ENCODE measurements at places on chromosomes 6 and 20.

DNA sequence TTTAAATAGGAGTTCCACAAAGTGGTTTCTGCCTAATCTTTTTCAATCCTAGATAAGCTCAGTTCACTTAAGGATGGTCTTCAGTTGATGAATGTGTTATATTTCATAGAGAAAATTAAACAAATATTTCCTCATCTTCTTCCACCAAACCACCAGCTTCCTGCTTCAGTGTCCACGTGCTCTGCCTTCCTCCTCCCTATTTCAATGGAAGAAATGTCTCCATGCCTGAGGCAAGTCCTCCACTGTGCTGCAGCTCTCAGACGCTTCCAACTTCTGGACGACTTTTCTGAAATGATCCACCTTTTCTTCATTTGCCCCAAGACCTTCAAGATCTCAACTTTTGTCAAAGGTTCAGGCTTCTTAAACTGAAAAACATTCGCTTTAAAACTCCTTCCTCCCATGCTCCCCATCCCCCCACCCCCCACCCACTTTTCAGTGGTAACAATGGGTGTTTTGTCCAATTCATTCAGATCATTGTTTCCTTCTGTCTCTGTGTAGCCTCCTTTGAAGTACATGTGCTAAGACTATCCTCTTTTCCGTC, 25.3 kb upstream of the FABP7 start:
- H3K4me3 ChIP-seq = no peak overlapping the region
- H3K27ac ChIP-seq = no peak overlapping the region
- peaks cover 9% of the 10 kb centered on the region for H3K4me1 ChIP-seq
- no peaks in the 10 kb centered on the region for H3K36me3 ChIP-seq
- H3K27me3 ChIP-seq = no peaks in the 10 kb centered on the region
- DNase-seq = no peak

- H3K4me3 ChIP-seq = no peak overlapping the region
- H3K36me3 ChIP-seq = peaks cover 33% of the 10 kb centered on the region
- no peak for DNase-seq
- no peak overlapping the region for H3K27ac ChIP-seq
- H3K4me1 ChIP-seq = peaks cover 20% of the 10 kb centered on the region
These were observed 7.4 kb downstream of the C6orf120 start for GRCh38 chr6:169709293-169709692.

GRCh38 chr6:94278146-94278545, 858.8 kb upstream of the EPHA7 start:
- no peak for DNase-seq
- no peaks in the 10 kb centered on the region for H3K4me1 ChIP-seq
- no peaks in the 10 kb centered on the region for H3K36me3 ChIP-seq
- H3K27me3 ChIP-seq = no peaks in the 10 kb centered on the region
- H3K4me3 ChIP-seq = no peak overlapping the region
- H3K27ac ChIP-seq = no peak overlapping the region

- peak overlapping the region; percentile 85 for H3K27ac ChIP-seq
- H3K27me3 ChIP-seq = no peaks in the 10 kb centered on the region
- peaks cover 81% of the 10 kb centered on the region for H3K4me1 ChIP-seq
- H3K4me3 ChIP-seq = peak overlapping the region; percentile 39
- H3K36me3 ChIP-seq = no peaks in the 10 kb centered on the region
These were observed 3.0 kb downstream of the YWHAB start for GRCh38 chr20:44888226-44889103.

- no peaks in the 10 kb centered on the region for H3K4me1 ChIP-seq
- H3K27ac ChIP-seq = no peak overlapping the region
- H3K4me3 ChIP-seq = no peak overlapping the region
- no peaks in the 10 kb centered on the region for H3K36me3 ChIP-seq
- no peaks in the 10 kb centered on the region for H3K27me3 ChIP-seq
These were observed 203.0 kb downstream of the EPM2A start for GRCh38 chr6:145532361-145532760.

GRCh38 chr6:110352563-110353262, 5.4 kb downstream of the METTL24 start:
- H3K27me3 ChIP-seq = peaks cover 6% of the 10 kb centered on the region
- H3K4me1 ChIP-seq = no peaks in the 10 kb centered on the region
- H3K36me3 ChIP-seq = no peaks in the 10 kb centered on the region
- no peak overlapping the region for H3K4me3 ChIP-seq
- H3K27ac ChIP-seq = no peak overlapping the region
- no peak for DNase-seq

GRCh38 chr20:6490849-6491248, 276.6 kb upstream of the BMP2 start:
- H3K27me3 ChIP-seq = no peaks in the 10 kb centered on the region
- H3K4me1 ChIP-seq = no peaks in the 10 kb centered on the region
- H3K4me3 ChIP-seq = no peak overlapping the region
- no peak for DNase-seq
- no peaks in the 10 kb centered on the region for H3K36me3 ChIP-seq

DNA sequence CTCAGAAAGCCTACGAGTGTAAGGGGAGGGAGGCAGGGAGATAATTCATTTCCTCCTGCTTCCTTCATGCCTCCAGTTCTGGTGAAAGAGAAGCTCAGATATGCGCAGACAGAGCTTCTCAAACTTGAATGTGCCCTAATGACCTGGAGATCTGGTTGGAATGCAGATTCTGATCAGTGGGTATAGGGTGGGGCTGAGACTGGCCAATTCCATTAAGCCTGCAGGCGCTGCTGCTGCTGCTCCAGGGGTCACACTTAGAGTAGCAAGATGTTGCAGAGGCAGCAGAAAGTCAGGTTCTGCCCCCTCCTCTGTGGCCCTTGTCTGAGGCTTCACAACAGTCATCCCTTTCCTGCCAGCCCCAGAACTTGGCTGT, 161.0 kb downstream of the DHX35 start:
- no peaks in the 10 kb centered on the region for H3K4me1 ChIP-seq
- no peak overlapping the region for H3K27ac ChIP-seq
- no peak overlapping the region for H3K4me3 ChIP-seq
- H3K36me3 ChIP-seq = no peaks in the 10 kb centered on the region

- no peaks in the 10 kb centered on the region for H3K4me1 ChIP-seq
- peak; percentile 32 for DNase-seq
- no peak overlapping the region for H3K27ac ChIP-seq
- peaks cover 6% of the 10 kb centered on the region for H3K27me3 ChIP-seq
These were observed 31.6 kb upstream of the SLC32A1 start for GRCh38 chr20:38692436-38693411.

- DNase-seq = no peak
- H3K27me3 ChIP-seq = no peaks in the 10 kb centered on the region
- H3K36me3 ChIP-seq = peaks cover 69% of the 10 kb centered on the region
These were observed 334.6 kb downstream of the ESR1 start for GRCh38 chr6:152142105-152142504.

GRCh38 chr20:52152921-52153320, 38.7 kb downstream of the ZFP64 start:
- no peak for DNase-seq
- no peak overlapping the region for H3K27ac ChIP-seq
- H3K27me3 ChIP-seq = no peaks in the 10 kb centered on the region
- no peak overlapping the region for H3K4me3 ChIP-seq
- H3K4me1 ChIP-seq = no peaks in the 10 kb centered on the region

DNA sequence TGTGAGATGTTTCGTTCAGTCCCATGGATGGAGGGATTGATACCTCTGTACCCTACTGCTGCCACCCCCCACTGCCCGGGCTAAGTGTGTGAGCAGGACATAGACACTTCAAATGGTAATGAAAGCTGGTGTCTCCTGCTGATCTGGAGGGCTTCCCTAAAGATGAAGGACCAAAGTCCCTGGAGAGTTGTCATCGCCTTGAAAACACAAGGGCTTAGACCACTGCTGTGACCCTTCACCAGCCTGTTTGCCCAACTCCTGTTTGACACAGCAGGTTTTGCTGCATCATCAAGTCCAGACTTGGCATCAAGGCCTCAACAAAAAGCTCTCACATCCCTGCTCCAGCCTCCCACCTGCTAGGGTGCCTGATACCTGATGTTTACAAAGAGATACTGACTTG, 57.9 kb upstream of the FAM8A1 start:
- no peak for DNase-seq
- no peak overlapping the region for H3K4me3 ChIP-seq
- no peak overlapping the region for H3K27ac ChIP-seq
- H3K4me1 ChIP-seq = no peaks in the 10 kb centered on the region
- H3K27me3 ChIP-seq = no peaks in the 10 kb centered on the region

GRCh38 chr6:45741437-45742171, 274.1 kb downstream of the CLIC5 start:
- no peaks in the 10 kb centered on the region for H3K36me3 ChIP-seq
- H3K27me3 ChIP-seq = no peaks in the 10 kb centered on the region
- no peak for DNase-seq
- H3K27ac ChIP-seq = no peak overlapping the region
- H3K4me3 ChIP-seq = no peak overlapping the region

DNA sequence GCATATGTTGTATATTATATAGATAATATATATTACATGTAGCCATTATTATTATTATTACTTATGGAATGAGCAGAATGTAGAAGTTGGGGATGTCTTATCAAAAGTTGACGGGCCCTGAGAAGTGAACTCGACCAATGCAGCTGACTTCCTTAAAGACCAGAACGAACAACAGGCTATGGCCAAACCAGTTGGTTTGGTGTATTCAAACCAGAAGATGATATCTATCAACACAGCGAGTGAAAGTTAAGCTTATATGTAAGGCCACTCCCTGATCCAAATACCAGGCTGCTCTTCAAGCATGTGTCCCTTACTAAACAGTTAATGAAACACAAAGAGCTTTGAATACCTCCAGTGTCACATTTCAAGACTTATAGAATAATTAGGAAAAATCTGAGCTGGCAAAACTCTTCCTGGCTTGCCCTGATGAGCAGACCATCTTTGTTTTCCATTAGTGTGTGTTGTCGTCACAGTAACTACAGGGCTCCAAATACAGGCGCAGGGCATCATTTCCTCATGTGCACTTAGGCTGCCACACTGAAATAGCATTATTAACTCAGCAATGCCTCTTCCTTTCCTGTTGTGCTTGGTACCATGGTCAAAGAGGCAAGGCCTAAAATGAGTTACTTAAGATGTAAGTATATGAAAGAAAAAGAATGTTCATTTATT, 6.6 kb downstream of the FILIP1 start:
- no peak overlapping the region for H3K4me3 ChIP-seq
- H3K36me3 ChIP-seq = no peaks in the 10 kb centered on the region
- no peaks in the 10 kb centered on the region for H3K27me3 ChIP-seq
- H3K27ac ChIP-seq = no peak overlapping the region

DNA sequence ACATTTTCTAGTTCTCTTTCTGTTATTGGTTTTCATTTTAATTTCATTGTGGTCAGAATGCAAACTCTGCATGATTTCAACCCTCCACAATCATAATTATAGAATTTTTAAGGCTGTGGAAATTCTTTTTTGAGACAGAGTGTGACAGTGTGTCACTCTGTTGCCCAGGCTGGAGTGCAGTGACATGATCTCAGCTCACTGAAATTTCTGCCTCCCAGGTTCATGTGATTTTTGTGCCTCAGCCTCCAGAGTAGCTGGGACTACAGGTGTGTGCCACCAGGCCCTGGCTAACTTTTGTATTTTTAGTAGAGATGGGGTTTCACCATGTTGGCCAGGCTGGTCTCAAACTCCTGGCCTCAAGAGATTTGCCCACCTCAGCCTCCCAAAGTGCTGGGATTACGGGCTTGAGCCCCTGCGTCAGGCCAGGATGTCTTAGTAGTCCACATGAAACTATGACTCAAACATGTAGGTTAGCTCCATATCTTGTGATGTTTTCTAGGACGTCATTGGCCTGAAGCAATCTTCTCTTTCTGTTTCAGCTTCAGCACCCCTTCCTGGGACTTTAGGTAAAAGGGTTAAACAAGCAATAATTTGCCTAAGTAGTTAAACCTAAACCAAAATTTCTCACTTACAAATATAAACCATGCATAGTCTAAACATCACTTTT, 47.4 kb upstream of the SAMD3 start:
- no peak overlapping the region for H3K4me3 ChIP-seq
- DNase-seq = no peak
- no peaks in the 10 kb centered on the region for H3K4me1 ChIP-seq

DNA sequence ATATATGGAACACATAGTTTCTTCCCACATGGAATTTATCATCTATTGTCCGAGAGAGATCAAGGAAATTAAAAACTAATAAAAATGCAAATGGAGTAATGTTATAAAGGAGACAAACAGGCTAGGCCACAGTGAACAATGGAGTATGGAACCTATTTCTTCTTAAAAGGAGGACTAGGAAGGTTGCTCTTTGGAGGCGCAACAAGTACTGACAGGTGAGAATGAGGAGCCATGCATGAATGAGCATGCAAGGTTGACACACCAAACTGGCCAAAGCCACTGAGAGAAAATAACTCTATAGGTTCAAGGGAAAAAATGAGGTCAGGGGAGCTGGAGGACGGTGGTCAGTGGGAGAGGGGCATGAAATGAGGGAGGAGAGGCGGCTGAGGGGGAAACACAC, 40.9 kb downstream of the PSMB1 start:
- H3K4me3 ChIP-seq = no peak overlapping the region
- no peak overlapping the region for H3K27ac ChIP-seq
- H3K4me1 ChIP-seq = peaks cover 3% of the 10 kb centered on the region
- no peaks in the 10 kb centered on the region for H3K27me3 ChIP-seq
- no peak for DNase-seq

DNA sequence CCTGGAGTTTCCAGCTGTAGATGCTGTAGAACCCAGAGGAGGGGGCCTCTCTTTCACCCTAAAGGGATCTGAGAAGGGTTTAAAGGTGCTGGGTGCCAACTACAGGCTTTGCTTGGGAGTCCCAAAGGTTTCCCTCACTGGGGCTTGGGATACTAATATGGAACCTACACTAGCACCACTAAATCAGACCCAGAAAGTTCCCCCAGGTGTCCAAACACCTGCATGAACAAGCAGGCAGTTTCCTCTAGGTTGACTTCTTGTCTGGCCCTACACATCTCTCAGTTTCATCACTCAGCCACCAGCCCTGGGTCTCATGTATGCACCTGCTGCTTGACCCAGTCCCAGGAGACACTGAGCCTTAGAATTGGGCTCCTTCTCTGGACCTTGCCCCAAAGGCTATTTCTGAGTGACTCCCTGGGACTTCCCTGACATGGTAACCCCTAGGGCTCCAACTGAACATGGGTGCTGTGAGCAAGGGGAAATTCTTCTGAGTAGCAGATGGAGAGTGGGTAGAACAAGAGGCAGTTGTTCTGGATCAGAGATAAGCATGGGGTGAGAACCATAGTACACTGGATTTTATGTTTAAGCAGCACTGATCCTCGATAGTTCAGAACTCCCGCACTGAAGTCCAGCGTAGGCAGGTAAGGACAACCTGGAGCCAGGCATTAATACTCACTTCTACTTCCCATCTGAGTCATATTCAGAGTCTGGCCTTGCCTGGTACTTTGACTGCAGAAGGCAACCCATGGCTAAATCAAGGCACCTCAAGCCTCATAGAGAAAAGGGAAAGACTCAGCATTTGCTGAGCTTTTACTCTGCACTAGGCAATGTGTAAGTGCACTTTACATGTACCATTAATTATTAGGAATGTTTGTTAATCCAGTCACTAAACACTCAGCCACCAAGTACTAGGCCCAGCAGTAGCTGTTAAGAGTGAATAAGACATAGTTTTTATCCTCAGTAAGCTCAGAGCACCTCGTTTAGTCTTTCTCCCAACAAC, 16.8 kb downstream of the BCL2L1 start:
- no peak overlapping the region for H3K4me3 ChIP-seq
- no peak for DNase-seq
- H3K36me3 ChIP-seq = peaks cover 31% of the 10 kb centered on the region
- no peaks in the 10 kb centered on the region for H3K27me3 ChIP-seq
- no peak overlapping the region for H3K27ac ChIP-seq

- H3K27ac ChIP-seq = no peak overlapping the region
- H3K4me3 ChIP-seq = no peak overlapping the region
- no peaks in the 10 kb centered on the region for H3K36me3 ChIP-seq
- no peak for DNase-seq
- H3K4me1 ChIP-seq = no peaks in the 10 kb centered on the region
These were observed 250.0 kb downstream of the EPM2A start for GRCh38 chr6:145485288-145485687.

GRCh38 chr6:7731294-7731693, 5.4 kb downstream of the BMP6 start:
- H3K4me1 ChIP-seq = peaks cover 16% of the 10 kb centered on the region
- no peaks in the 10 kb centered on the region for H3K36me3 ChIP-seq
- H3K4me3 ChIP-seq = no peak overlapping the region
- H3K27me3 ChIP-seq = peaks cover 30% of the 10 kb centered on the region
